CD4-positive, alpha-beta memory T cell (primary cell): ENCODE measurements at places on chromosomes 2 and 18.

GRCh38 chr2:107267086-107267485 is 381.1 kb upstream of the ST6GAL2 start:
- no peak for DNase-seq

DNA sequence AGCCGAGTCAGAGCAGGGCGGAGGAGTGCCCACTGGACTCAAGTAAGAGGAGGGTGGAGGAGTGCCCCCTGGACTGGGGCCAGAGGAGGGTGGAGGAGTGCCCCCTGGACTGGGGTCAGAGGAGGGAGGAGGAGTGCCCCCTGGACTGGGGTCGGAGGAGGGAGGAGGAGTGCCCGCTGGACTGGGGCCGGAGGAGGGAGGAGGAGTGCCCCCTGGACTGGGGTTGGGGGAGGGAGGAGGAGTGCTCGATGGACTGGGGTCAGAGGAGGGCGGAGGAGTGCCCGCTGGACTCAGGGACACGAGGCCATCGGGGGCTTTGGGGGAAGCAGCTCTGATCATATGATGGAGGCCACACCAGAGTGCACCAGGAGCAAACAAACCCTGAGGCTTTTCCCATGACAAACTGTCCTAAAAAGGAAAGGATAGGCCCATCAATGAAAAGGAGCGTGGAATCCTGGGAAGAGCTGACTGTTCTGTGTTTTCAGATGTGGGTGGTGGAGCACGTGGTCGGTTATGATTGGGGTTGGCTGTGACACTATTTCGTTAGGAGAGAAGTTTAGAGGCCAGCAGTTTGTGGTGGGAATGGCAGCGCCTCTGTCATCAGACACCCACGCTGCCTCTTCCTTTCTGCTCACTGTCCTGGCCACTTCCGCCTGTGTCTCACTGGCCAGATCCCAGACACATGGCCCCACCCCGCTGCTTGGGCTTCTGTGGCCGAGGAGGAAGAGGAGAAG is 24.5 kb upstream of the HPCAL1 start:
- no peak for DNase-seq

DNA sequence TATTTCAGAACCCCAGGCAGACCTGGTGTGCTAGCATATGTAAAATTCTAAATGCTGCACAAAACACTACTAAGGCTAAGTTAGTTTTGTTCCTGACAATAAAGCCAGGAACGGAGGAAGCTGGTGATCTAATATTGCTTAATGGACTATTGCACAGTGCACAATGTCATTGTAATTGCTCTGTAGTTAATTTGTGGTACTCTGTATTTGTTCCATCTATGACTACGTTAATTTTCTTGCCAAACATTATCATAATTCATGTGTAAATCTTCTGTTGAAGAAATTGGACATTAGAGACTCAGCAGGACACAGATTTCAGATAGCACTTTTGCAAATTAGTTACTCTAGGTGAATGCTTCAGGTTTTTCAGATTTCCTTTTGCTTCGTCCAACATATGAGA is 232.3 kb downstream of the RIT2 start:
- no peak for DNase-seq

- no peak for DNase-seq
Measured at GRCh38 chr2:128513116-128513960, 194.7 kb upstream of the HS6ST1 start.

DNA sequence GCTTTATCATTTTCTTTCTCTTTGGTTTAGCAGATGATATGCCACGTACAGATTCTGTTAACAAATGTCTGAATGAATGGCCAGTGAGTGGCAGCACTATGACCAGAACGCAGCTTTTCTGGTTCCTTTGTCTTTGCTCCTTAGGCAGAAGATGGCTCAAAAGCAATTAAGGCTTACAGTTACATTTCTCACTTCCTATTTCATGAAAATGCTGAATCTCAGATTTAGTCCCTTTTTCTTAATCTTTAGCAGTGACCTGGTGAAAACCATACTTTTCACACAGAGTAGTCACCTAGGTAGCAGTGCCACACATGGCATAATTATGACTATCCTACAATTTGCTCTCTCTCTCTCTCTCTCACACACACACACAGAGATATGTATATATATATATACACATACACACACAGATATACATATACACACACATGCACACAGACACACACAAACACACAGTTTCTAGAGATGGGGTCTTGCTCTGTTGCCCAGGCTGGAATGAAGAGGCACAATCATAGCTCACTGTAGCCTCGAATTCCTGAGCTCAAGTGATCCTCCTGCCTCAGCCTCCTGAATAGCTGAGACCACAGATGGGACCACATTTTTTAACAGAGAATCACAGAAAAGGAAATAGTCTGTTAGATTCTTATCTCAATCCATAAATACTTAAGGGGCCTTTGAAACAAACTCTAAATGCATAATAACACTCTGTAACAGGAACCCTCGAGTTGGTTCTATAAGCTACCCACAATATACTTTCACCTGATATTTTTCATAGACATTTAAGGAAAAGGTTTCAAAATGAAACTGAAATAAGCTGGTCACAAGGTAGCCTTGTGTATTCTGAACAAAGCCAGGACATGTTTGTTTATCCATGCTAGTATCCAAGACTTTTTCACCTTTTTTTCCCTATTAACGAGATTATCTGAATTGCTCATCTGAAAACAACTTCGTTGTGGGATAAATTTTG is 11.6 kb downstream of the PDE6D start:
- no peak for DNase-seq

- no peak for DNase-seq
Measured at GRCh38 chr2:18133310-18133709, 254.8 kb downstream of the KCNS3 start.

GRCh38 chr2:5683471-5683870 is 8.7 kb upstream of the SOX11 start:
- DNase-seq, result no peak

DNA sequence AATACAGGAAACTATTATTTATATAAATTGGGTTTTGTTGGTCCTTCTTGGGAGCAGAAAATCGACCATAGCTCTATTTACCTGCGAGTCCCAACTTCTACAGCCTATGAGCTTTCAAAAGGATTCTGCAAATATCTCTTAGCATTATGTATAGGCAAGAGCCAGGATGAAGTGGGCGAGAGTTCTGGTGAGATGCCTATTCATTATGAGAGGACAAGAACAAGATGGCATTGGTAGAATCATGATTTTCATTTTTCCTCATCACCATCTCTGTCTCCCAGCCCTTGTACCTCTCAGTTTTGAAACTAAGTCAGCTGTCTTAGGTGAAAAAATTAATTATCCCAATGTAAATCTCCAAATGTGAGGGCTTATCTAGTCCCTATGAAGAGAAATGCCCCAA is 25.0 kb downstream of the WIPF1 start:
- DNase-seq, result no peak

DNA sequence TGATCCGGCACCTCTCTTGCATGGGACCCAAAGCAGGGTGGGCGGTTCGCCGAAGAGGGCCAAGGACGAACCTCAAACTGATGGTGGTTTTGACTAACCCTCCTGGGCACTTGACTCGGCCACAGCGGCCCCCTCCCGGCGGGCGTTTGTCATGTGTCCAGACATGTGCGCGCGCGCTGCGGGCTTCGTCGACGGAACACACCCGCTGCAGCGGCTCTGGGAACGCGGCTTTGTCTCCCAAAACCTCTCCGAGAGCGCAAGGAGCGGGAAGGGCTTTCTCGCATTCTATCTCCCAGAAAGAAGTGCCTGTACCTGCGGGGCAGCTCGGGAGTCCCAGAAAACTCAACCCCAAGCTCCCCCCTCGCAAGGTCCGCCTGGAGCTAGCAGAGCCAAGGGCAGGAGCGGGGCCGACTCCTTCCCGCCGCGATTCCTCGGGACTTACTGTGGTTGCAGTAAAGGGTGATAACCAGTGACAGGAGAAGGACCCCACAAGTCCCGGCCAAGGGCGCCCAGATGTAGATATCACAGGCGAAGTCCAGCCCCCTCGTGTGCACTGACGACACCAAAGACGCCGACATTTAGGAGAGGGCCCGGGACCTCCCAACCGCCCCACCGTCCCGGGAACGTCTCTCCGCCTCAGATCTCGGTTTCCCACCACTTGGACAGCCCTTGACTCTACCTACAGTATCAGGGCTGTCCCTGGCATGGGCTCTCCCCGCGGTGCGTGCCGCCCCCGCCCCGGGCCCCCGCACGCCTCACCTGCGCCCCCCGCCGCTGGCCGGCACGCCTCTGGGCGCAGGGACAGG is 1.6 kb downstream of the CD8A start:
- no peak for DNase-seq

DNA sequence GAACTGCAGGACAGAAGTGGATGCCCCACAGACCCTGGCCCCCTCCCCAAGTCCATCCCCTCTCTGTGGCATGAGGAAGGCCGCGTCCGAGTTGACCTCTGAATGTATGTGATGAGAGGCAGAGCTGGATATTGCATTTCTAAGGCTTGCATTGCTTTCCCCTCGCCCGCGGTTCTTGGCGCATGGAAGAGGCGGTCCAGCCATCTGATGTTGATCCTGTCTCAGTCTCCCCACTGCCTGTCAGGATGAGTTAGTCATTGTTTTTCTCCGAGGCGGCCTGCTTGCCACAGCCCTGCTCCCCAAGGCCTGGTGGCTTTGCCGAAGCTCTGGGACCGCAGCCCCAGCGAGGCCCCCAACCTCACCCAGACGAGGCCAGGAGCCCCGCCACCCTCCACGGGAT is 88.6 kb downstream of the SMAD7 start:
- DNase-seq, result no peak

GRCh38 chr2:81436256-81436655 is 1131.7 kb upstream of the LRRTM1 start:
- no peak for DNase-seq

DNA sequence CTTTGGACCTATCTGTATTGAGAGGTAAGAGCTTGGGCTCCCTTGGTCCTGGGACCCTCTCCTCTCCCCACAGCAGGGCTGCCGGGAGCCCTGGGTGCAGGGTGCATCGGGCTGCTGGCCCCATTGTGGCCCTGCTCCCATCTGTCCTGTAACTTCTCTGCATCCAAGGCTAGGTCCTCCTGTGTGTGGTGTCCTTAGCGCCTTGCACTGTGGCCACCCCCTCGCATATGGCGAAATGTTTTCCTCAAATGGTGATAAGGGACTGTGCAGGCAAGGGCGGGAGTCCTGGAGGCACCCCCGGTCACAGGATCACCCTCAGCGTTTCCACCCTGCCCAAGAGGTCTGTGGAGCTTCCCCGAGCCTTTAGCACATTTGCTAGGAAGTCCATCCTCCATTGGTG is 208.2 kb downstream of the SH3RF3 start:
- no peak for DNase-seq

- DNase-seq, result peak; percentile 36
Measured at GRCh38 chr2:227884511-227884947, 13.1 kb downstream of the DAW1 start.

DNA sequence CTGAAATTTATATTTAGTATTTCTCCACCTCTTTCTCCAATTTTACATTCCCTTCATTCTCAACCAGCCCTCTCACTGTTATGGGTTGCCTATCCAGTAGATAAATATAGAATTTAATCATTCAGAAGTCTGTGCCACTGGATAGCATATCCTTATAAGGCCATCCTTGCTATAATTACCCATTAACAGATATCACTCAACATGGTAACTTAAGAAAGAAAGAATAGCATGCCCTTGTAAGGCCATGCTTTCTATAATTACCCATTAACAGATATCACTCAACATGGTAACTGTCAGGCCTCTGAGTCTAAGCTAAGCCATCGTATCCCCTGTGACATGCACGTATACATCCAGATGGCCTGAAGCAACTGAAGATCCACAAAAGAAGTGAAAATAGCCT is 1137.4 kb upstream of the FAM98A start:
- DNase-seq, result no peak

GRCh38 chr18:13539843-13540476 is 186.4 kb downstream of the FAM210A start:
- no peak for DNase-seq

GRCh38 chr2:72744049-72744448 is 81.8 kb downstream of the EXOC6B start:
- no peak for DNase-seq
